ENCODE measurements at places on chromosomes 16 and 17. TPM values are rescaled to one million over a fixed set of nuclear protein-coding genes. Genes with fewer than 3 reads are reported as not detected.

Gene NDRG4
- polyA plus RNA-seq = 505 TPM

Gene CCL2
- 26.9 TPM for polyA plus RNA-seq

Gene KRTAP1-1
- not detected for polyA plus RNA-seq

Gene SHCBP1
- 0.57 TPM for polyA plus RNA-seq

Data from heart left ventricle (tissue), 16 donors.